Stimulated activated CD4-positive, alpha-beta T cell treated with anti-CD3 and anti-CD28 coated beads, Interleukin-12 subunit alpha, Interleukin-12 subunit beta, amount 100 ng/mL, for 4 hours (primary cell): ENCODE measurements at places on chromosomes 5 and 9.

DNA sequence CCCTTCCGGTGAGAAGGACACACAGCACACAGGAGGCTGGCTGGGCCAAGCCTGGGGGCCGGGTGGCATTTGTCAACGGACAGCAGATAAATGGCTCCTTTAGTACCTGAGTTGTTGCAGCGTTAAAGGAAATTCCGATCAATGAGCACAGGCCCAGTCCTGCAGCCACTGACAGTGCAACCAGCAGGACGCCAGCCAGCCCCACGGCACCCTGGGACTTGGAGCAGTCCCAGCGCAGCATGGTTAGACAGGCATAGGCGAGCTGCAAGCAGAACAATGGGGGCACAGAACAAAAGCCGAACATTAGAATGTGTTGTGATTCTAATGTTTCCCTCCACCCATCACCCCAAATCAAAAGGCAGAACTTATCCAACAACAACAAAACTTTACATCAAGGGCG is 39.3 kb downstream of the PTCH1 start:
- no peak for DNase-seq

- DNase-seq: no peak
Observed at GRCh38 chr5:43019291-43019613, 20.9 kb downstream of the ANXA2R start.

GRCh38 chr5:93578813-93579691 is 2.0 kb downstream of the NR2F1-AS1 start:
- no peak for DNase-seq

- DNase-seq: no peak
Observed at GRCh38 chr5:8418049-8418426, 549.1 kb downstream of the MTRR start.

DNA sequence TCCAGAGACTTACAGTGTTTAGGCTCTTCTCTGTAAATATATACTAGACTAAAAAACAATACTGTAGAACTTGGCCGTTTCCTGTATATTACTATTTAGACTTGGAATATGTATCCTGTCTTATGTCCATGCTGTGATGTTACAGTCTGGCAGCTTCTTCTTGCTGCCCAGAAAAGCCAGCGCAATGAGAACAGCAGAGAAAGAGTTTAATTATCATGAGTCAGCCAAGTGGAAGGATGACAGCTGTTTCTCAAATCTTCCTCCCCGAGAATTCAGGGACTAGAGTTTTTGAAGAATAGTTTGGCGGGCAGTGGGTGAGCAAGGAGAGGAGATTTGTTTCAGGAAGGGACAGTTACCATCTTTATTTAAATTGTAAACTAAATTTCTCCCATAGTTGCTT is 37.5 kb downstream of the NAA35 start:
- no peak for DNase-seq

DNA sequence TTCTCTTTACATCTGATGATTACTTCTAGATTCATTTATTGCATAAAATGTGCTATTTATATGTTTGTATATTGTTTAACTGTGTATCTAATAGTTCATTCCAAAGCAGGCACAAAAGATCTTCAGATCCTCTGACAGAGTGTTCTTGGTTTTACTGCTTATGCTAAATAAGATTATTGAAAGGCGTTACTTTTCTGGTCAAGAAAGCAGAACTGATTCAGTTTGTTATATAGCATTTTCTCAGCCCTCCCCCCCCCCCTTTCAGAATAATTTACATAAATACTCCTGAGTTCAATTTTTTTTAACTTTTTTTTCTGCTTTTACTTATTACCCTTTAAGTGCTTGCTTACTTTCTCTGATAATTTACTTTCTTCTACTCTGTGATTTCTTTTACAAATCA is 15.4 kb downstream of the CDC42SE2 start:
- DNase-seq: no peak

- DNase-seq: no peak
Observed at GRCh38 chr5:56175488-56175887, 57.6 kb downstream of the ANKRD55 start.

GRCh38 chr5:59123595-59124561 is 541.0 kb downstream of the RAB3C start:
- no peak for DNase-seq

- no peak for DNase-seq
Observed at GRCh38 chr5:8239198-8239597, 370.2 kb downstream of the MTRR start.

- DNase-seq: no peak
Observed at GRCh38 chr5:103808464-103809106, 246.0 kb upstream of the NUDT12 start.

DNA sequence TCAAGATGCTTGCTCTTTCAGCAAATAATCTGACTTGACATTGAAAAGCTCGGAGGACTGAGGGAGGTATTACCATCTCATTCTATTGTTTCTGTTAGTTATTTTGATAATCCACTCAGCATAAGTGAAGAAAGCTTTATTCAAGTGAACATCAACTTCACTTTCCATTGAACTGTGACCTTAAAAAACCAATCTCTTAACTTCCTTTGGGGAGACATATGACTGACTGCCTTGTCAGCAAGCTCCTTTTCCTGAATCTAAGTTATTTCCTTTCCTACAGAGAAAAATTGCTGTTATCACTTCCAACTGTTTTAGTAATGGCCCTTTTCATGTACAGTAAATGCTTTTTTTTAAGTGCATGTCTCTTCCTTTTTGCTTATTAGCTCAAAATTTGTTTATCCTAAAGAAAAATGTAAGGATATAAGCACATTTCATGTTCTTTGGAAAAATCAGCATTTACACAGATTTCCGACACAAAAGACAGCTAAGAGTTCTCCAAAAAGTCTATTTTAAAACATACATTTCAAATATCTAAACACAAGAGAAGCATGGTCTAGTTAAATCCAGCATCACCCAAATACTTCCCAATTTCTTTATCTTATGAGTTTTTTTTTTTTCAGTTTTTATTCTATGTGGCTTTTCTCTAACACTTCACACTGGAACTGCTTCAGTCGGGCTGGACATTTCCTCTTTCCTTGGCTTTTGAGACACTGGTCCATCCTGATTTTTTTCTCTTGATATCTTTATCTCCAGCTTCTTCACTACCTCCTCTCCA is 117.9 kb upstream of the DAB2 start:
- DNase-seq: no peak

DNA sequence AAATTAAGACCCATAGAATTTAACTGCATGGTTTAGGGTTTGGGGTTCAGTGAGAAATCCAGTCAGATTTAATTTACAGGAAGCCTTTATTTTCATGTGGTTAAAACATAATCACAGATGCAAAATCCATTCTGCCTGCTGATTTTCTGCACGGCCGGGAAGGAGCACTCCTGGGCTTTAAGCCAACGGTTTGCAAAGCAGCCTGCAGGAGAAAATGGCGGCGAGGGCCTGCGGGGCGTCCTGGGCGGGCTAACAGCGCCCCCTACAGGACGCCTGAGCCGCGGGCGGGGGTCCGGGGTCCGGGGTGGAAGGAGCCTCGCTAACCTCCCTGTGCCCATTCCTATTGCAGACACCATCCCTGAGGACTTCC is 47.6 kb downstream of the THBS4 start:
- peak; percentile 57 for DNase-seq

- no peak for DNase-seq
Observed at GRCh38 chr9:136678624-136679023, 8.6 kb downstream of the AGPAT2 start.

- no peak for DNase-seq
Observed at GRCh38 chr5:95989283-95990048, 27.8 kb upstream of the ELL2 start.

- no peak for DNase-seq
Observed at GRCh38 chr5:5183189-5183699, 43.1 kb downstream of the ADAMTS16 start.

GRCh38 chr5:172370648-172371545 is 83.4 kb downstream of the SH3PXD2B start:
- DNase-seq: peak; percentile 12

- no peak for DNase-seq
Observed at GRCh38 chr9:94270009-94270408, 10.9 kb downstream of the ZNF169 start.

GRCh38 chr5:84149094-84149493 is 235.6 kb downstream of the EDIL3 start:
- DNase-seq: no peak

DNA sequence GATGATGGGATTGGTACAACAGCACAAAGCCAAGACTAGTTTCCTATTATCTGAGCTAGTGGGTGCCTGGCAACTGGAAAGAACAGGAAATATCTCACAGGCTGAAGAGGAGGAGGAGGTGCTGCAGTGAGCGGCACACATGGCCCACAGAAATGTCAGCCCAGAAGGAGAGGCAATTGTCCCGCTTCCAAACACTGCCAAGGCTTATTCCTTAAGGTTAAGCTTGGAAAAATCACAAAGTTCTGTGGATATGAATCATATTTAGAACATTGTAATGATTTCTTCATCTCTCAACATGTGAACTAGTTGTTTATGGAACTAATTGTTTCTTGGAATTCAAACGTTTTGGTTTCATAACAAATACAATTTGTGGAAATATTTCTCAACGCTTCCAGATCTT is 1019.5 kb upstream of the SEMA6A start:
- no peak for DNase-seq

- no peak for DNase-seq
Observed at GRCh38 chr9:110156902-110157301, 51.1 kb downstream of the C9orf152 start.

DNA sequence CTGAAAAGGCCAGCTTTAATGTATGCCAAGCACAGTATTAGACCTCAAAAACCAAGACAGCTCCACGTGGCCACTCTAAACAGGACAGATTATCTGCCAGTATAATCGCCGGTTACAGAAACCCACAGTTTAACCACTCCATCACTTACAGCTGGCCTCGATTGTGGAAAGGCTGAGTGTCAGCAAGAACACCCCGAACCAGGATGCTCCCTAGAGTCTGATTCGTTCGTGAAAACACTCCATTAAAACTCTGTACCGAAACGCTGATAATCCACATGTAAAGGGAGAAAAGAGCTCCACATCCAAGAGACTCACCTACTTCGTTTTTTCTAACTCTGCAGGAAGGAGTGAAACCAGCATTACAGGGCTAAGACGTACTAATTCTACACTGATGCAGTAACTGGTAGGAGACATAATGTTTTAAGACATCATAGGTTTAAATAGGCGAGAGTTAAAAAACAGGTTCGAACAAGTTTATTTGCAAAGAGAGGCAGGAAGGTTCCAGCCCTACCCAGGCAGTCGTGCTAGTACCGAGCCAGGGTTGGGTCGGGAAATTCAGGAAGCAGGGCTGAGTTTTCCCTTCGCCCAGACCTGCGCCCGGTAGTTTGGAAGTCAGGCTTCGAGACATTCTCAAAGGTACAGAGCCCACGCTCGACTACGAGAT is 949 bp downstream of the SERINC5 start:
- DNase-seq: no peak

DNA sequence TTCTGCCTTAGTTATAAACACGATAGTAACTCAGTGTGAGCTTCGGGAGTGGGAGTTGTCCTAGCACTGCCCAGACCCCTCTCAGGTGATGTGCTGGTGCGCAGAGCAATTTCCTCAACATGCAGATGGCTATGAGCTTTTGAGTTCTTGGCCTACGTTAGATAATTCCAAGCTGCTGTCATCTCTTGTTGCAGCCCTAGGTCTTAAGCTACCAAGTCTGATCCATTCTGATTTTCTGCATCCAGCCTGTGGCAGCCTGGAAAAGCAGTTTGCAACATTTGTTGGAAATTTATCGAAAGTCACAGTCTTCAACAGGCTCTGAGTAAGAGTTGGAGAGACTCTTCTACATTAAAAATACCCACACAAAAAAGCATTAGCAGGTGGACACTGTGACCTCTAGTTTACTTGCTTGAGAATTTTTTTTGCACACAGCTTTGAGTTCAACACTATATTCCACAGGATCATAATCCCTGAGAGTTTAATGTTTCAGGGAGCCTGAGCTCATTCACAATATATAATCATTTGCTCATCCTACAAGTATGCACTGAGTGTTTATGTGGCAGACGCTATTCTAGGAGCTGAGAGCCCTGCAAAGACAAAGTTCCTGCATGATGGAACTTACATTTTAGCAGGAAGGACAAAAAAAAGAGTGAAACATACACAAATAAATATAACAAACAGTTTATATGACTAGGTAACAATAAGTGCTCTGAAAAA is 91.6 kb downstream of the UBE2QL1 start:
- DNase-seq: no peak

GRCh38 chr5:119264186-119264585 is 91.6 kb upstream of the TNFAIP8 start:
- no peak for DNase-seq

- DNase-seq: no peak
Observed at GRCh38 chr5:73960023-73960422, 334.0 kb downstream of the ARHGEF28 start.

- no peak for DNase-seq
Observed at GRCh38 chr5:167945542-167946384, 345.7 kb upstream of the WWC1 start.

DNA sequence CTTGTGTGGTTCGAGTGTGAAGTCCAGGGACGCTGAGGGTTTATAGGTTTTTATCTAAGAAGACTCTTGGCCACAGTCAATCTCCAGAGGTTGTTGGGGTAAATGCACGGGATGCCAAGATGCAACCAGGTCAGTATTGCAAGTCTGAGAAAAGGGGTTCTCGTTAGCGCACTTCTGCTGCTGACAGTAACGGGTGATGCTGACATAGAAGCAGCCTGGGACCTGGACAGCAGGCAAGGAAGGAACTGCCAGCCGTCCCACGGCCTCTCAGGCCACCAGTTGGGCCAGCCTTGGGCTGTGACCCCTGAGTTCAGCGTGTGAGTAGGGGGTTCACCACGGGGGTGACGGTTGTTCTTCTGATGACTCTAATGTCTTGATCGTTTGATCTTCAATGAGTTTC is 39.0 kb downstream of the TENT4A start:
- no peak for DNase-seq

DNA sequence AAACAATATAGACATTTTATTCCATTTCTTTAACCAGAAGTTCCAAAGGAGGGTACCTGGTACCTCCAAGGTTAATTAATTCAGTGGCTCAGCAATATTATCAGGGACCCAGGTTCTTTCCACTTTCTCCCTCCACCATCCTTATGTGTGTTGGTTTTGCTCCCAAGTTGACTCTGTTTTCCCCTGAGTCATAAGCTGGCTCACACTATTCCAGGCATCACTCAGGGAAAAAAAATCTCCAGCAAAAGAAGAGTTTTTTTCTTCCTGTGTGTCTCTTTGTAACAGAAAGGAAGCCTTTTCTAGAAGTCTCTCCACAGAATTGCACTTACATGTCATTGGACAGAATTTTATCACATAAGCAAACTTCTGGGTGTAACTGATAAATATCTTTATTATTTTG is 31.2 kb upstream of the GALNT10 start:
- DNase-seq: no peak

- no peak for DNase-seq
Observed at GRCh38 chr5:107806271-107806670, 135.5 kb upstream of the EFNA5 start.

- DNase-seq: no peak
Observed at GRCh38 chr5:178249191-178249989, 16.8 kb upstream of the PHYKPL start.

GRCh38 chr9:16816011-16816410 is 54.5 kb downstream of the BNC2 start:
- no peak for DNase-seq

GRCh38 chr9:105507096-105507790 is 50.7 kb upstream of the FKTN start:
- no peak for DNase-seq
